ENCODE measurements at places on chromosomes 7 and 10. TPM values are rescaled to one million over a fixed set of nuclear protein-coding genes. Genes with fewer than 3 reads are reported as not detected.

SSC4D gene
- 7.1 TPM for total RNA-seq

SEMA3E gene
- 4.7 TPM for total RNA-seq

DNA sequence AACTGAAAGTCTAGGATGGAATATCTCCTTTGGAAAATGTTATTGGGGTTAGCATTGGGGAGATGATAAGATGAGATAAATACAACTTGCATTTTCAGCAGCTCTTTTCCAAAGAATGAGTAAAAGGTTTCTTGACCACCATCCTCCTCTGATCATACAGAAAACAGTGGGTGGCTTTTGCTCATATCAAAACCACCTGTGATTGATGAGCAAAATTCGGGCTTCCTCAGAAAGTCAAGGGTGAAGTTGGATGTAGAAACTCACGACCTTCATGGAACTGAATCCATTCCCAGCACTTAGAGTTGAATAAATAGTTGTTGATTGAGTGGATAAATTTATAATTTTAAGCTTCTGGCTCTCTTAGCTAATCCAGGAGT is 158.4 kb downstream of the DNAJB6 start:
- DNase-seq, result no peak

GRCh38 chr10:113431398-113432160 is 121.3 kb upstream of the HABP2 start:
- no peak for DNase-seq

- no peak for DNase-seq
Observed at GRCh38 chr7:14144109-14144508, 154.6 kb upstream of the ETV1 start.

DNA sequence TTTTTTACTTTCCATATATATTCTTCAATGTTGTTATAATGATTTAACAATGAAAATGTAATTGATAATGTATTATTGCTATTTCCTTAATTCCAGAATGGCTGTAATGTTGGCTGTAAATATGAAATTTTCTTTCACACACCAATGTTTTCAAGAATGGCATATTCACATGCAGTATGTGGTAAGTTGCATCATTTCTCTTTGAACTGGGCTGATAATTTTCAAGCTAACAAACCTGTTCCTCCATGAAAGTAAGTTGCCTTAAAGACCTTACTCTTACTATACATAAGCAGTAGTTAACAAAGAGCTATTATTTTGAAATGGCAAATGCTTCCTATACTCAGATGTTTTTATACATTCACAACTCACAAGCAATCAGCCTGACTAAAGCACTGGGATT is 154.5 kb downstream of the TMEM168 start:
- DNase-seq, result no peak

GRCh38 chr10:81898518-81898917 is 23.5 kb downstream of the NRG3 start:
- DNase-seq, result no peak

DNA sequence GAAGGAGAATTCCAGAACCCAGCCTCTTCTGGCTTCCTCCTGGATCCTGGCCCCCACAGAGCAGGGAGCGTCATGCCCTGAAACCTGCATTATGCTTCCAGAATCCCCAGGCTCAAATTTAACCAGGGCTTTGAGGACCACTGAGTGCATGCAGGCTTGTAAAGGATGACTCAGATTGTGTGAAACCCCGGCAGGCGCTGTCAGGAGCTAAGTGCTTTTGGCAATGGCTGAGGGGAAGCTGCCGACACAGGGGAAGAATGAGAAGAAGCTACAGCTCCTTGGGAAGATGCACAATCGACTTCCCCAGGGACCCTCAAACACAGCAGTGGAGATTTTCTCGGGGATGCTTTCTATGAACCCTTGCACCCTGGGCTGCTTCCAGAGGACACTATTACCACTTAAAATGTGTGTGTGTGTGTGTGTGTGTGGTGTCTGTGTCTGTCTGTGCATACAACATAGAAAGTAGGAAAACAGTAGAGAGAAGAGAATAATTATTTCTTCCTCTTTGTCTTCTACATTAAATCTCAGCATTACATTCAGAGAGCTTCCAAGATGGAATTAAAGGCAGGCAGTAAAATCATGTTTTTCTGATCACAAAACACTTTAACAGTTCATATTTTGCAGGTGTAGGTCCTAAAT is 183.5 kb upstream of the INHBA start:
- peak; percentile 68 for DNase-seq

POM121 gene
- total RNA-seq, result 12.7 TPM

GRCh38 chr7:116601426-116601825 is 70.6 kb upstream of the MET start:
- DNase-seq, result no peak

Data from renal cortical epithelial cell (primary cell).